ENCODE measurements at places on chromosomes 4 and X.

GRCh38 chr4:679104-679481 is 4.8 kb downstream of the MYL5 start:
- DNase-seq, result no peak

- DNase-seq, result no peak
Observed at GRCh38 chrX:19678941-19679340, 163.6 kb upstream of the MAP3K15 start.

DNA sequence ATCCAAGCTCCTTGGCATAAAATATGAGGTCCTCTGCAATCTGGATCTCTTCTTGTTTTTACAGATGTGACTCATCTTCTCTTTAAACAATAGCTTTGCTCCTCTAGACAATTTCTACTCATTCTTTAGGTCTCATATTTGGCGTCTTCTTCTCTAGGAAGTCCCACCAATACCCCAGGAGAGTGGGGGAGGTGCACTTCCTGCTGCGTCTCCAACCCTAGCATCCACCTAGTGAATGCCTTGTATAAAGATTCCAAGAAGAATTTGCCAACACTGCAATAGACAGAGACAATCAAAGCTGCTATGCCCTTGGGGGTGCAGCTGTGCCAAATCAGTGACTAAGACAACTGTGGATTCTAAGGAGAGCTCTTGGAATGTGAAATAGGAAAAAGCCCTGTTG is 45.7 kb upstream of the SLC10A7 start:
- DNase-seq, result no peak

DNA sequence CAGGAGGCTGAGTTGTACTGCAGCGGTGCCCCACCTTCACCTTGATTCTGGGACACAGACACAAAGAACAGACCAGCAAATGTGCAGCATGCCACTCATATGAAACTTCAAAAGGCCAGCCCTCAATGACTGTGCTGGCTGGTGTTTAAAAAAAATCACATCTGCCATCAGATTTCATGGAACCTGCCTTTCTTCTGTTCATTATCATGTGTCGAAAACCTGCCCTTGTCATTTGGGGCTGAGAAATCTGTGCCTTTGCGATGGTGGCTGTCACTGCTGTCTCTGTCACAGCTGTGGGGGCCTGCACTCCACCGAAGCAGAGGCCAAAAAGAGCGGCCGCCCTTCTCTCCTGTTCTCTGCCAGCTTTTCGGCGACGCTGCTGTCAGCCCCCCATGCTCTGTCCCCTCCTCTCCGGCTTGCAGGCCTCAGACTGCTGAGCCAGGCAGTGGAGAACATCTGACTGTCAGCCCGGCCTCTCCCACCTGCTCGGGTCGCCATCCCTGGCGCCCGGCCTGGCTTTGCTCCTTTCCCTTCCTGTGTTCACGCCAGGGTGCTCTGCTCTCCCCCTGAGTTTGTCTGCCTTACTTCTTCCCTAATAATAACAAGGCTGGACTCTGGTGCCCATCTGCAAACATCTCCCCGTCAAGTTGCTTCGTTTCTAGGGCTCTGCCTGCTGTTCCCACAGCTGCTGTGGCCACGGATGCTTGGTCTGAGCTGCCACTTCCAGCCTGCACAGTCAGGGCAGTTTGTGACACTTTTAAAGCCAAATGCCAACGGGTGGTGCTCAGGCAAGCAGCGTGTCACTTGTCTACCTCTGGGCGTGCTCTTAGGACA is 355.2 kb downstream of the UNC5C start:
- no peak for DNase-seq

GRCh38 chr4:82437285-82438005 is 7.1 kb downstream of the ENOPH1 start:
- DNase-seq, result no peak

- no peak for DNase-seq
Observed at GRCh38 chr4:173477016-173477415, 53.0 kb downstream of the HAND2 start.

DNA sequence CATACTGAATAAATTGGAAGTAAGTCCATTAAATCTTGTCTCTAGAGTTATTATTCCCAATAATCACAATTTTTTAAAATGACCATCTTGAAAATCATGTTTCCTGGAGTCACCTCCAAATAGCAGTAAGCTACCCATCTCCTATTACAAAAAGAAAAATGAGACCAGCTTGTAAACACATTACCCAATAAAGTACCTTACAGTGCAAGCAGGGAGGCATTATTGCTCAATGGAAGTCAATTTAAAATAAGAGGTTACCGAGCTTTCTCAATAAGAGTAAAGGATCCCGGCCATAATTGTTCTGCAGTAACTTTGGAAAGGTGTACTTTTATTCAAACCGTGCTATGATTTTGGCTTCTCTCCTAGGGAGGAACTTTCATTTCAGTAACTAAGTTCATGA is 78.0 kb downstream of the DMD start:
- DNase-seq, result no peak

DNA sequence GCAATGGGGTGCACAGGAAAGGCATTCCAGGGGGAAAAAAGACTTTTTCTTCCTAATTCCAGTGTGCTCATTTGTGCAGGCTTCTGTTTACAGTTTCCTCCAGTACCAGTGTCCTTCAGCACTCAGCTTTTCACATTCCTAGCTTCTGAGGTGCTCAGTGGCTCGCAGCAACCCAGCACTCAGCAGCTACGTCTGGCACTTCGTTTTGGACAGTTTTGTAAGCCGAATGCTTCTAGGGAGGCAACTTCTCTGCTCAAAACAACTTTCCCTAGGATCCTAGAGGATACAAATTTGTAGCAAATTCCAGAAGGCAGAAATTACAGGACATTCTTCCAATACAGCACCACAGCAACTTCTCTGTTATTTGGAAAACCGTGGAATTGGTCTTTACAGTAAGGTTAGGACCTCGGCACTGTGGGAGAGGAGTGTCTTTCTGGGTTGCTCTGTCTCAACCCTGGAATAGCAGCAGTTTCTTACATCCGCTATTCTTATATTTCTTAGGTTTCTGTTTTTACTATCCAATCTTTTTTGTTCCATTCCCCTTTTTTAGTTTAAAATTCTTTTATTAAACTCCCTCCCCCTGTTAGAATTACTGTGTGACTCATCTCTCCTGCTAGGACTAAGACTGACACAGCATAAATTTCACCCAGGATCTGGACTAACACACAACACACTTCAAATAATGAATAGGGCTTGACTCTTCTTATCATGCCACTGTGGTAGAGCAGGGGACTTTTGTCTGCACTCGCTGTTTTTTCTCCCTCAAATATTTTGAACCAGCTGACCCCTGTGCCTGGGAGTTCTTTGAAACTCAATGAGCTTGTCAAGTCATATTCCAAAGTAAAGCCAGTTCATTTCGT is 1314.7 kb downstream of the FSTL5 start:
- no peak for DNase-seq

DNA sequence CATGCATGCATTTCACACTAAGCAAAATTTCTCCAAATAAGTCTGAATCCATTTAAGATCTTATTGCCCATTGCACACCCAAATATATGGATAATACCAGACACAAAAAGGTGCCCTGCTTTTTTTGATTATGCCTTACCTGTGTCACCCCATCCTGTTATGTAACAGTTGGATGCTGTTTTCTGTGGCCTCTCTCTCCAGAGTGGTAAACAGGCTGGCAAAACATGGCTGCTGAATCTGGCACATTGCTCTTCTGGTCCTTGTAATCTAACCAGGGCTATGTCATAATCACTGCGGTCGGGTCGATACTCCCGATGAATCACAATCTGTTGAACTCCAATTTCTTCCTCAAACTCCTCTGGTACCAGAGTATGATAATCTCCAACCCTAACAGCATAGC is 70.1 kb downstream of the PRSS12 start:
- peak; percentile 42 for DNase-seq

GRCh38 chr4:102344520-102344953 is 745 bp downstream of the SLC39A8 start:
- peak; percentile 64 for DNase-seq

DNA sequence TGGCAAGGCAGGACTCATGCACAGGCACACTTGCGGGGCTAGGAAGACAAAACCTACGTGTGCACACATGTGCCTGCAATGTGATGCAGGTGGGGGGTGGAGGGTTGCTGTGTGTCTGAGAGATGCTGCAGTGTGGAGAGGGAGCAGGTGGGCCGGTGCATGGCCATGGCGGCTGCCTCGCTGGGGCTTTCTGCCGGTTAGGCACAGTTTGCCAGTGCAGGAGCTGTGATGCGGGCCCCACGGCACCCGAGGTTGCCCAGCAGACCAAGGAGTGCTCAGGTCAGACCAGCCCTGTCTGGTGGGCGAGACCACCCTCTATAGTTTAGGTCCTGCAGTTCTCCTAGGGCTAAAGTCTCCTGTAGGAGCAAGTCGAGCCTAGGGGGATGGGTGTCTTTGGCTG is 4.4 kb upstream of the AFM start:
- DNase-seq, result no peak

DNA sequence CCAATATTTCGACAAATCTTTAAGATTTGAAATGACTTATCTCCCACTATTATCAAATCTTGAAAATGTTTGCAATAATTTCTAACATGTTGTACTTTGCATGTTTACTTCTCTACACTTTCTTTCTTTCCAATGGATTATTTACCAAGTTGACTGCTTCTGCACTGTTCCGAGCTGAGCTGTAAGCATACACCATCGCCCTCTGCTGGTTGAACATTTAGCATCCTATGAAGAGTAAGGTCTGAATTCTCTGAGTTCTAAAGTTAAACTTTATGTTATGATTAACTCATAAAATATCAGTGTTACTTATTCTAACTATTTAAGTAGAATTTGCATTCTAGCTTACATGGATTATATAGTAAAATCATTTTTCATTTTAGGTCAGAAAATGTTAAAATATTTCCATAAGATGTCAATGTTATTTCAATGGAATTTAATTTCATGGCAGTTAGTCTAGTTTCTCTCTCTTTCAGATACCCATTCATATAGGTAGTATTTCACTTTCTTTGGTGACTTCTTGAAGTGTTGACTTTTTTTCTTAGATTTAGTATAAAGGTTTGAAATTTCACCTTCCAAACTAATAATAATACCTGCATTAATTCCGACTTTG is 137.4 kb downstream of the DKK2 start:
- peak; percentile 66 for DNase-seq

DNA sequence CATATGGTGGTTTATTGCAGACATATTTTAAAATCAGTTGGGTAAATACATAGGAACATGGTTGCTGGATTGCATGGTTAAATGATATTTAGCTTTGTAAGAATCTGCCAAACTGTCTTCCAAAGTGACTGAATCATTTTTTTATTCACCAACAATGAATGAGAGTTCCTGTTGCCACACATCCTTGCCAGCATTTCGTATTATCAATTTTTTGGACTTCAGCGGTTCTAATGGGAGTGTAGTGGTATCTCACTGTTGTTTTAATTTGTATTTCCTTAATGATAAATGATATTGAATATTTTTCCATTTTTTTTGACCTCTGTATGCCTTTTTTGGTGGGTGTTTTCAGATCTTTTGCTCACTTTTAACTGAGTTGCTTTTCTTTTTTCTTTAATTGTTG is 1.4 kb upstream of the MTHFD2L start:
- no peak for DNase-seq

DNA sequence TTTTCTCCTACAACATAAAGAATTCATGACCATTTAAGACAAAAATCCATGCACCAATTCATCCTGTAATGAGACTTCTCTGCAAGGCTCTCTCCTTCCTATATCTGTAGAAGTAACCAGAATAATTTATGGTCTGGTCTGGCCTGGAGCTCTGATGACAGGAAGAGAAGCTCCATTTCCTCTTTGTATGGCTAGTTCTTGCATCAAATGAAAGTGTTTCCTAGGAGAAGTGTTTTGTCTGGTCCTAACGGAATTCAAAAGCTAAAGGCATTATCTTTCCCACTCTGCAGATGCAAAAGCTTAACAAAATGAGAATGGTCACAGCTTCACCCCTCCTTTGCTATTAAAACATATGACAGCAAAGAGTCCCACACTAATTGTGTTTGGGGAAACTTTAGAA is 55.1 kb downstream of the SPATA18 start:
- DNase-seq, result no peak

- peak; percentile 50 for DNase-seq
Observed at GRCh38 chrX:134460862-134461220, 876 bp downstream of the HPRT1 start.

- no peak for DNase-seq
Observed at GRCh38 chr4:148495463-148495862, 53.2 kb upstream of the NR3C2 start.

GRCh38 chrX:10414862-10415261 is 205.5 kb downstream of the MID1 start:
- no peak for DNase-seq

GRCh38 chr4:41408150-41408549 is 129.8 kb upstream of the LIMCH1 start:
- no peak for DNase-seq

- peak; percentile 41 for DNase-seq
Observed at GRCh38 chr4:24582235-24582832, 2.0 kb downstream of the DHX15 start.

Measured in NCI-H82 (cell line).